Fibroblast of the aortic adventitia (primary cell): ENCODE measurements at places on chromosomes 6 and 20. TPM values are rescaled to one million over a fixed set of nuclear protein-coding genes. Genes with fewer than 3 reads are reported as not detected.

CTSA gene
- 56.2 and 166 TPM in 2 replicates for total RNA-seq

ZNF318 gene
- 14.2 and 19.6 TPM in 2 replicates for total RNA-seq

CCN6 gene
- total RNA-seq = not detected in 2 replicates

ARMH2 gene
- not detected in 2 replicates for total RNA-seq
